Stimulated activated CD8-positive, alpha-beta memory T cell treated with anti-CD3 and anti-CD28 coated beads, Interleukin-4, amount 100 ng/mL, for 4 hours (primary cell): ENCODE measurements at places on chromosomes 7 and 10.

- DNase-seq: peak; percentile 8
These were observed 22.7 kb upstream of the AGFG2 start for GRCh38 chr7:100516135-100516812.

GRCh38 chr7:77827999-77828398 lies 29.4 kb downstream of the PHTF2 start:
- DNase-seq: no peak

DNA sequence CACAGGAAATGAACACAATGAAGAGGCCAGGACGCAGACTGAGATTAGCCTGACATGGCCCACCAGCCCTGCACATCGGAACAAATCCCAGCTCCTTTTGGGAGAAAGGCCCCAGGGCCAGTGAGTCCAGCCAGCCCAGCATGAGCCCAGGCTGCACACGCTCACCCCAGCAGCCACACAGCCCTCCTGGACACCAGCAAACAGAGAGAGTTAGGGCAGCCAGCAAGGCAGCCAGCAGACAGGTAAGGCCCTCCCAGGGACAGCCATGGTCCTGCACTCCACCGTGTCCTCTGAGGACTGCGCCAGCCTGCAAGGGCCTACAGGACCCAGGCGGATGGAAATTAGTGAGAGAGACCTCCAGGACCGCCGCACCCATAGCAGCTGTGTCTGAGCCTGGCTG lies 8.1 kb upstream of the GRID1 start:
- DNase-seq: no peak

GRCh38 chr7:42552227-42552626 lies 315.2 kb upstream of the GLI3 start:
- no peak for DNase-seq

GRCh38 chr10:103835096-103836050 lies 20.0 kb downstream of the SH3PXD2A start:
- no peak for DNase-seq

DNA sequence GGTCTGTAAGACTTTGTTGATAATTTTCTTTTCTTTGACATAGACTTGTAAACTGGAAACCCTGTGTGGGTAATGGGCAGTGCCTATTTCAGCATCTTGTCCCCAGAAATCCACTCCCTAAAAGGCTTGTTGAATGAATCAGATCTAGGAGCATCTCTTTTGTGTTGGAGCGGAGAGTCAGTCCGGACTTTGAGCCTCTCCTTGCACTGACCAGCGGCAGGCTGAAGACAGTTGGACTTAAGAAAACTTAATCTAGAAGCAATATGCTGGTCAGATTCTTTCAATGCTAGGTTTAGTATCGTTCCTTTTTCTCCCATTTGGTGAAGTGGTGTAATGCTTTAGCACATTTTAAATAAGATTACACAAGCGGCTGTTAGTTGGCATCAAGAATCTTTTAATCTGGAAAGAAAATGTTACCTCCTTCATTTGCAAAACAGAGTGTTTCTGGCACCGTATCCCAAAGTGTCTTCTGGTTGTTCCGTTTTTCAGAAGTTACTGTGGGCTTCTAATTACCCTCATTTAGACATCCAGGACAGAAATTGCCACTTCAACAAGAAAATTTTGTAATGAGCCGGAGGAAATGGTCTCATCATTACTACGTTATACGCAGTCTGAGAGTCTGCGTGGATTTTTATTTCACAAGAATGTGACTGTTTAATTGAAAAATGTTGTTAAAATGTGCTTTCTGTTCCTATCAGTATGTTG lies 74.7 kb downstream of the CUX1 start:
- DNase-seq: no peak

GRCh38 chr7:1260244-1260635 lies 27.6 kb downstream of the UNCX start:
- DNase-seq: no peak

GRCh38 chr7:5222841-5223411 lies 32.9 kb downstream of the WIPI2 start:
- no peak for DNase-seq

- DNase-seq: no peak
These were observed 2.0 kb upstream of the TM9SF3 start for GRCh38 chr10:96588616-96589419.

DNA sequence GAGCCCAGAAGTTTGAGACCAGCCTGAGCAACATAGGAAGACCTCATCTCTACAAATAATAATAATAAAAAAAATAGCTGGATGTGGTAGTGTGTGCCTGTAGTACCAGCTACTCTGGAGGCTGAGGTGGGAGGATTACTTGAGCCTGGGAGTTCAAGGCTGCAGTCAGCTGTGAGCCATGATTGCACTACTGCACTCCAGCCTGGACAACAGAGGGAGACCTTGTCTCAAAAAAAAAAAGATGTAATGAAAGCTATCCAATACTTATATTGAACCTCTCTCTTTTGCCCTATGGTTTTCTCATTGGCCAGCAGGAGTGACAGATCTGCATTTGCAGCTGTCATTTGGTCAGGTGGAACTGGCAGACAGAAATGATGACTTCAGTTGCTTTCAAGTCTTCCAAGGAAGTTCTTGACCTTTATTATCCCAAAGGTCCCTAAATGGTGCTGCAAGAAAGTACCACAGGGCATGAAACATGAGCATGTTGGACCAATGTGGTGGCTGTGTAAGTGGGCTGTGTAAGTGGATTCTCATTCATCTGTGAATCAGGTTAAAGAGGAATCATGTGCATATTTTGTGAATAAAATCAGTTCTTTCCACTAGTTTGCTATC lies 99.4 kb downstream of the CALD1 start:
- DNase-seq: no peak

GRCh38 chr7:35415411-35415822 lies 161.5 kb upstream of the TBX20 start:
- no peak for DNase-seq

DNA sequence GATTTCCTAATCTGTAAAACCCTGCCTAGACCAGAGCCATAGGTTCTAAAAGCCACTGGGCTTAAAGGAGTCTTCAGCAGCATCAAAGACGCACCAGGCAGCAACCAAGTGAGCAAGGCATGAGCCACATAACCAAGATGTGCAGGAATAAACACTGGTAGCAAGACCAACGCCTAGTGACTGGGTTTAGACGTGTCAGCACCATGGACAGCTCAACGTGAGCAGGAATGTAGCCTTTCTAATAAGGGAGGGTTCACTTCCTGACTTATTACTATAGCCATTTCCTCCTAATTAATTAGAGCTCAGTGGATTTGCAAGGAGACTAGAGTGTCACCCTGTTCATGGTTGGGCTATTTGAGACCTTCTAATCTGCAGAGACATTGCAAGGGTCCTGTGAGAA lies 223.7 kb downstream of the LHFPL3 start:
- no peak for DNase-seq

GRCh38 chr7:43294080-43294630 lies 181.7 kb downstream of the HECW1 start:
- DNase-seq: no peak

DNA sequence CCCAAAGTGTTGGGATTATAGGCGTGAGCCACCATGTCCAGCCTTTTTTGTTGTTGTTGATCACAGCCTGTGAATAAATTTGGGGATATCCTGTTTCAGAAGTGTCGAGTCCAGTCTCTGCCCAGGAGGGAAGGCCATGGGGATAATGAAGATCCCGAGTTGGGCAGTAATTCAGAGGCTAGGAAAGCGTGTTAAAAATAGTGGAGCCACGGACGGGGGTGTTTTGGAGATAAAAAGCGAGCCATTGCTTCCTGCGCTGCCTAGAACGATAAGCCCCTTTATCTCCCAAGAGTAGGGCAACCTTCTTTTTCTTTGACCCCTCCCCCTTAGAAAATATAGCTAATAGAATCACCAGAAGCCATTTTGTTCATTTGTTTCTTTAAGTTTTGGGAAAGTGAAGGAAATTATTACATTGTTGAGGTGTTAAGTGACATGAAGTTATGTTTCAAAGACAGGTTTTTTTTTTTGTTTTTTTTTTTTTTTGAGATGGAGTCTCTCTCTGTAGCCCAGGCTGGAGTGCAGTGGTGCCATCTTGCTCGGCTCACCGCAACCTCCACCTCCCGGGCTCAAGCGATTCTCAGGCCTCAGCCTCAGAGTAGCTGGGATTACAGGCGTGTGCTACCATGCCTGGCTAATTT lies 43.3 kb downstream of the IL15RA start:
- DNase-seq: no peak

DNA sequence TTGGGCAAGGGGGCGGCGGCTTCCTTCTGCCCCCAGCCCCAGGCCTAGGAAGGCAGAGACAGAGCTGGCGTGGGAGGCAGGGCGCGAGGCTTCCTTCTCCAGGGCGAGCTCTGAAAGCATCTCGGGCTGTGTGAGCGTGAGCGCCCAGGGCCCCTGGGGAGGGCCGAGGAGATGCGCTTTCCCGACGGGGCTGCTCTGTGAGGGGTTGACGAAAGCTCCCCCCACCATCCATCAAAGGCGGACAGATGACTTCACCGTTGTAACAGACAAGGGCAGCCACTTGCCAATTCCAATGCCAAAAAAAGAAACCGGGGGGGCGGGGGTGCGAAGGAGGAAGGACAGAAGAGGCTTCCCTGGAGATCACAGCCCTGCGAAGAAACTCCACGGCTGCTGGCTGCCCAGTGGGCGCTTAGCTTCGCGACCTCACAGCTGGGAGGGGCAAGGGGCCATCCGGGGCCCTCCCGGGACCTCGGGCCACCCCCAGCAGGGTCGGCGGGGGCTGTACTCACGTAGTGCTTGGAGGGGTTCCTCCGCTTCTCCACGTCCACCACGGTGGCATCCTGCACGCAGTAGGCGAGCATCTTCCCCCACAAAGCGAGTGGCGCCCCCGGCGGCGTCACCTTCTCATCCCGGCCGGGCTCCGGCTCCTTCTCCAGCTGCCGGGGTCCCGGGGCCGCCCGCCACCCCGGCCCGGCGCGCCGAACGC lies 537 bp downstream of the SH3PXD2A start:
- no peak for DNase-seq

- DNase-seq: no peak
These were observed 26.7 kb downstream of the TRIM8 start for GRCh38 chr10:102670871-102671434.

- no peak for DNase-seq
These were observed 44.8 kb upstream of the ORC5 start for GRCh38 chr7:104252409-104253134.

- no peak for DNase-seq
These were observed 57.1 kb upstream of the ANKRD1 start for GRCh38 chr10:90977855-90978486.

DNA sequence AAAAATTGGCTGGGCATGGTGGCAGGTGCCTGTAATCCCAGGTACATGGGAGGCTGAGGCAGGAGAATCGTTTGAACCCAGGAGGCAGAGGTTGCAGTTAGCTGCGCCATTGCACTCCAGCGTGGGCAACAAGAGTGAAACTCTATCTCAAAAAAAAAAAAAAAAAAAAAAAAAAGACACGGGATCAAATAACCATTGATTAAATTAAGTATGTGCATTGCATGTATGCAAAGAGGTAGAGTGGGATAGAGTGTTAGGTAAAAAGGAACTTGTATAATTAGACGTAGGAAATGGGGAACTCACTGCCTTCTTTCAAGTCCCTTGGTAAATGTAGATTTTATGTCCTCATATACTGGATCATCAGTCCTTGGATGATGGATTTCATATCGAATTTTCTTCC lies 13.1 kb downstream of the VCL start:
- DNase-seq: no peak

- no peak for DNase-seq
These were observed 42.4 kb downstream of the CABCOCO1 start for GRCh38 chr10:61705022-61705613.

GRCh38 chr7:101156866-101157589 lies 2.8 kb downstream of the AP1S1 start:
- DNase-seq: no peak

DNA sequence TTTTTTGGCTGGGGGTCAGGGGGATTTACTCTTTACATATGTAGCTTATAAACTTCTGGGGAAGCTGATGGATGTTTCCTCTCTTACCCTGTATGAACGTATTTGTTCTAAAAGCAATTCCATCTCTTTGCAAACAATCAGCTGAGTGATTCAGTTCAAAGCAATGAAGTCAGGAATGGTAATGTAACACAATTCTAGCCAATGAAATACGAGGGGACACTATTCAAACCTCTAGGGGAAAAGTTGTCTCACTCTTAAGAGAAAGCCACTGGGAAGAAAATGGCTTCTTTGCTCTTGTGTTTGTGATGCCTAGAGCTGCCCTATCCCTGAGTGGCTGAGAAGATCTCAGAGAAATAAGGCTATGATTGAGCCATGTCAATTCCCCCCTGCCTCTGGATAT lies 134.8 kb upstream of the SEMA3C start:
- DNase-seq: no peak

- DNase-seq: no peak
These were observed 1.3 kb upstream of the HIP1 start for GRCh38 chr7:75739796-75740672.

DNA sequence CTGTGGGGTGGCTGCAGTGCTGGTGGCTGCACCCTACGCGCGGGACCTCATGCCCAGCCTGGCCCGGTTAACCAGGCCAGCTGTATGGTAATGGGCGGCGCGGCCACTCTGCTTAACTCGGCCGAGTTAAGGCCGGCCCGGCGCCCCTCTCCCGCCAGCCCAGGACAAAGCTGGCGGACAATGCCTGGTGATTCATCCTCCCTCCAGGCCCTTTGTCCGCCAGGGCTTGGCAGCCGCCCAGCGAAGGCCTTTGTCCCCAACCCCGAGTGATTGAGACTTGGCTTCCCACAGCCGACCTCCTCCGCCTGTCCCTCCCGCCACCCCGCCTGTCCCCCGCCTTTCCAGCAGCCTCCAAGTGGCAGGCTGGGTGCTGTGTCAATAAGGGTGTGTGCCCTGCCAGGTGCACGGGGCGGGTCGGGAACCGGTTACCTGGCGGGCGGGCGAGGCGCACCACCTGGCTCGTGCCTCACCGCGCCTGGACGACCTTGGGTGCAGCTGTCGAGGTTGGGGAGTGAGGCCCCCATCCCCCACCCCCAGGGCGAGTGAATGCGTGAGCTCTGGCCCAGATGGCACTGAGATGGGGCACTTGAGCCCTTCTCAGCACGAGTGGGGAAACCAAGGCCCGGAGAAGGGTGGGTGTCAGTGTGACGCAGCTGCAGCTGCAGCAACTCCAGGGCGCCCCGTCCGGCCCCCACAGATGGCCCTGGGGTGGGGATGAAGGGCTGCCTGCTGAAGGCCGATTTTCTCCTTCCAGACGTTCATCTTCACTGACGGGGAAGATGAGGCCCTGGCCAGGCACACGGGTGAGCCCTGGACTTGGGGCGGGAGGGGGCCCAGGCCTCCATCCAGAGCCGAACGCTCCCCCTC lies 4.6 kb downstream of the LFNG start:
- no peak for DNase-seq

- no peak for DNase-seq
These were observed 144.5 kb upstream of the AGR3 start for GRCh38 chr7:17026269-17026668.

DNA sequence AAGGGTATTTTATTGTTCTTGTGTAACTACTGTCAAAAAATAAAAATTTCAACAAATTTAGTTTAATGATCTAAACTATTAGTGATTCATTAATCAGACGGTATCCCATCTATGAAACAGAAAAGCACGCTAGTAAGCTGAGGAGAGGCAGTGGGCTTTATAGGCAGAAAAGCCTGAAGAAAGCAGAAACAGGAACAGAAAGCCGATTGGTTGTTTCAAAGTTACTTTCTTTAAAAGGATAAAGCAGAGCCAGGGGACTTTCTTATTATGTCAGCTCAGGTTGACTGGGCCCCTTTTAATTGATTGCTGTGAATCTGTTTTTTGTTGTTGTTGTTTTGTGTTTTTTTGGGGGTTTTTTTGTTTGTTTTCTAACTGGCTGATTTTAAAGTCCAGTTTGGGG lies 105.5 kb downstream of the TES start:
- no peak for DNase-seq

GRCh38 chr7:151937286-151937685 lies 19.0 kb upstream of the GALNTL5 start:
- DNase-seq: no peak
